Uterine smooth muscle cell (primary cell): ENCODE measurements at places on chromosomes 11 and 22. TPM values are rescaled to one million over a fixed set of nuclear protein-coding genes. Genes with fewer than 3 reads are reported as not detected.

OR52N5 gene
- not detected in 2 replicates for total RNA-seq

FOLH1 gene
- not detected in 2 replicates for total RNA-seq

KDELR3 gene
- total RNA-seq: 78.1 and 98.8 TPM in 2 replicates

CCDC87 gene
- 0.11 and 0.25 TPM in 2 replicates for total RNA-seq

MAPK8IP2 gene
- total RNA-seq: 0.33 and 0.37 TPM in 2 replicates

OR10D3 gene
- total RNA-seq: not detected in 2 replicates

HOATZ gene
- under 0.01 TPM in 1 of 2 replicates, not detected in the other for total RNA-seq

TREH gene
- total RNA-seq: under 0.01 TPM in 1 of 2 replicates, not detected in the other

MPZL2 gene
- 0.22 and 0.25 TPM in 2 replicates for total RNA-seq

SMIM35 gene
- not detected in 2 replicates for total RNA-seq

PISD gene
- 45.4 and 47.7 TPM in 2 replicates for total RNA-seq
